Heart right ventricle (tissue), 16 donors: ENCODE measurements at places on chromosomes 1 and 21. TPM values are rescaled to one million over a fixed set of nuclear protein-coding genes. Genes with fewer than 3 reads are reported as not detected.

The LGR6 gene
- 0.39 TPM for total RNA-seq

The LRRN2 gene
- 2.1 TPM for total RNA-seq

The KLHDC9 gene
- total RNA-seq = 7.6 TPM

The SLC25A34 gene
- 13.3 TPM for total RNA-seq

The ANGPTL1 gene
- total RNA-seq = 9.5 TPM

The NPR1 gene
- total RNA-seq = 8.0 TPM

The REN gene
- not detected for total RNA-seq

DNA sequence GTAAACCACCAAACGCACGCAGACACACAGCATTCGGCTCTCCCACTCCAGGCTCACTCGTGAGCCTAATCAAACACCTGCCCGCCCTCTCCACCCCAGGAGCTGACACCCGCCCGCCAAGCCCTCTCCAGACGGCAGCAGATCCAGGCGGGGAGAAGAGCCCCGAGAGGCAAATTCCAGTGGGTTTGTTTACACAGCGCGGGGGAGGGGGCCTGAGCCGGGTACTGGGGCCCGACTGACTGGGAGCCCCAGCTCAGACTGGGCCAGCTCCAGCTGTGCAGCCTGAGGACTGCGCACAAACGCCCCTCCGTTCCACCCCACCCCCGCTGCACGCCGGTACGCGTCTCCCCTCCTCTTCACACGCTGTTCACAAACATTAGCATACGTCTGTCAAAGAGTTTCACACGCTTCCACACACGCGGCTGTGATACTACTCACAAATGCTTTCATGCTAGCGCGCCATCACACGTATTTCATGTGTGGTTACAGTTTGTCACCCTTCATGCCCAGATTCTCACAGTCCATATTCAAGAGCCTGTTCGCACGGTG is 1.0 kb upstream of the EFNA1 start:
- peak overlapping the region; percentile 68 for H3K4me3 ChIP-seq
- H3K27me3 ChIP-seq = no peaks in the 10 kb centered on the region
- peak; percentile 23 for DNase-seq
- H3K36me3 ChIP-seq = peaks cover 5% of the 10 kb centered on the region
- H3K4me1 ChIP-seq = peaks cover 36% of the 10 kb centered on the region
- peak overlapping the region; percentile 99 for H3K27ac ChIP-seq

DNA sequence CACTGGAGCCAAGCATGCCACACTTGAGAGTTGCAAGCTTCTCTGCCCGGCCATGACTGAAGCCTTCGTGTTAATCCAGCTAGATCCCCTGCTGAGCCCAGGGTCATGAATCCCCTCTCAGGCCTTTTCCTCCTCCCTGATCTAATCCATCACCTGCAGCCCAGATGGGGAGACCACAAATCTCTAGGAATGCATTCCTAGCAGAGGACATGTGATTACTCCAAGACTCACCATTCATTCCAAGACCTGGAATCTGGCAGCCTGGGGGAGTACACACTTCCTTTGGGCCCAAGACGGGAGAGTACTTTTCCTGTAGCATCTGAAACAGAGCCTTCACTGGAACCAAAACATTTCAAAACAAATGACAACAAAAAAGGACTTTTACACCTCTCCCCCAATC is 269.3 kb upstream of the NFIA start:
- H3K4me3 ChIP-seq = no peak overlapping the region
- H3K27me3 ChIP-seq = no peaks in the 10 kb centered on the region
- no peaks in the 10 kb centered on the region for H3K4me1 ChIP-seq

GRCh38 chr1:1110561-1110971 is 5.3 kb downstream of the C1orf159 start:
- H3K4me3 ChIP-seq = no peak overlapping the region
- no peak for DNase-seq
- no peaks in the 10 kb centered on the region for H3K36me3 ChIP-seq
- H3K4me1 ChIP-seq = peaks cover 5% of the 10 kb centered on the region
- no peak overlapping the region for H3K27ac ChIP-seq

DNA sequence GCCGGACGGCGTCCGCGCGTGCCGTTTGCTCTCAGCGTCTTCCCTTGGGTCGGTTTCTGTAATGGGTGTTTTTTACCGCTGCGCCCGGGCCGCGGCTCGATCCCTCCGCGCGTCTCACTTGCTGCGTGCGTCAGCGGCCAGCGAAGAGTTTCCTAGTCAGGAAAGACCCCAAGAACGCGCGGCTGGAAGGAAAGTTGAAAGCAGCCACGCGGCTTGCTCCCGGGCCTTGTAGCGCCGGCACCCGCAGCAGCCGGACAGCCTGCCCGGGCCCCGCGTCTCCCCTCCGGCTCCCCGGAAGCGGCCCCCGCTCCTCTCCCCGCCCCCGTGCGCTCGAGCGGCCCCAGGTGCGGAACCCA is 159.8 kb downstream of the RUNX1 start:
- peak overlapping the region; percentile 77 for H3K27ac ChIP-seq
- H3K4me3 ChIP-seq = peak overlapping the region; percentile 70
- no peaks in the 10 kb centered on the region for H3K36me3 ChIP-seq
- no peaks in the 10 kb centered on the region for H3K4me1 ChIP-seq
- DNase-seq = peak; percentile 54
- peaks cover 3% of the 10 kb centered on the region for H3K27me3 ChIP-seq

- no peak overlapping the region for H3K27ac ChIP-seq
- no peaks in the 10 kb centered on the region for H3K36me3 ChIP-seq
- DNase-seq = no peak
- no peak overlapping the region for H3K4me3 ChIP-seq
Measured at GRCh38 chr1:201346337-201346939, 31.0 kb downstream of the TNNT2 start.

GRCh38 chr1:180415985-180416633 is 86.3 kb downstream of the ACBD6 start:
- no peak for DNase-seq
- no peaks in the 10 kb centered on the region for H3K4me1 ChIP-seq
- H3K36me3 ChIP-seq = peaks cover 23% of the 10 kb centered on the region
- no peak overlapping the region for H3K4me3 ChIP-seq
- H3K27ac ChIP-seq = no peak overlapping the region

GRCh38 chr1:112188611-112189010 is 199.1 kb upstream of the KCND3 start:
- DNase-seq = no peak
- H3K4me1 ChIP-seq = no peaks in the 10 kb centered on the region
- no peaks in the 10 kb centered on the region for H3K36me3 ChIP-seq
- no peaks in the 10 kb centered on the region for H3K27me3 ChIP-seq
- H3K4me3 ChIP-seq = no peak overlapping the region
- H3K27ac ChIP-seq = no peak overlapping the region

- no peak overlapping the region for H3K4me3 ChIP-seq
- H3K27me3 ChIP-seq = no peaks in the 10 kb centered on the region
- no peaks in the 10 kb centered on the region for H3K4me1 ChIP-seq
Measured at GRCh38 chr21:25838809-25839208, 104.0 kb downstream of the GABPA start.

GRCh38 chr1:31216016-31216415 is 23.7 kb downstream of the NKAIN1 start:
- no peak overlapping the region for H3K4me3 ChIP-seq
- no peaks in the 10 kb centered on the region for H3K27me3 ChIP-seq
- no peaks in the 10 kb centered on the region for H3K36me3 ChIP-seq
- H3K4me1 ChIP-seq = no peaks in the 10 kb centered on the region
- H3K27ac ChIP-seq = no peak overlapping the region
- peak; percentile 67 for DNase-seq

DNA sequence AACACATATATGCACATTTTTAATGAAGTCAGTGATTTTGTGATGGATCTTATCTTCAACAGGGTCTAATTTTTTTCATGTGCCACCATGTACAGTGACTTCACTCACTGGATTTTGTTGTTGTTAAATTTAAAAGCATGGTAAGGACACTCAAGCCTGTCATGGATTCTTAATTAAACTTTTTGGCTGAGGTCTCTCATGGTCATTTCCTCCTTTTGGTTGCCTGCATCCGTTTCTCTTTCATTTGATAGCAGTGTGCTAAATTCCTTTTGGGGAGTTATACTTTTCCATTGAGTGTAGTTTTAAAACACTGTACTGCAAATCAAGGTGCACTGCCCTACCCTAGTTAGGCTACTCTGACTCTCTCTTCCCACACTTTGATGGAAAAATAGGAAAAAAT is 13.2 kb upstream of the CRB1 start:
- no peaks in the 10 kb centered on the region for H3K4me1 ChIP-seq
- no peak for DNase-seq
- no peak overlapping the region for H3K27ac ChIP-seq
- no peaks in the 10 kb centered on the region for H3K36me3 ChIP-seq

DNA sequence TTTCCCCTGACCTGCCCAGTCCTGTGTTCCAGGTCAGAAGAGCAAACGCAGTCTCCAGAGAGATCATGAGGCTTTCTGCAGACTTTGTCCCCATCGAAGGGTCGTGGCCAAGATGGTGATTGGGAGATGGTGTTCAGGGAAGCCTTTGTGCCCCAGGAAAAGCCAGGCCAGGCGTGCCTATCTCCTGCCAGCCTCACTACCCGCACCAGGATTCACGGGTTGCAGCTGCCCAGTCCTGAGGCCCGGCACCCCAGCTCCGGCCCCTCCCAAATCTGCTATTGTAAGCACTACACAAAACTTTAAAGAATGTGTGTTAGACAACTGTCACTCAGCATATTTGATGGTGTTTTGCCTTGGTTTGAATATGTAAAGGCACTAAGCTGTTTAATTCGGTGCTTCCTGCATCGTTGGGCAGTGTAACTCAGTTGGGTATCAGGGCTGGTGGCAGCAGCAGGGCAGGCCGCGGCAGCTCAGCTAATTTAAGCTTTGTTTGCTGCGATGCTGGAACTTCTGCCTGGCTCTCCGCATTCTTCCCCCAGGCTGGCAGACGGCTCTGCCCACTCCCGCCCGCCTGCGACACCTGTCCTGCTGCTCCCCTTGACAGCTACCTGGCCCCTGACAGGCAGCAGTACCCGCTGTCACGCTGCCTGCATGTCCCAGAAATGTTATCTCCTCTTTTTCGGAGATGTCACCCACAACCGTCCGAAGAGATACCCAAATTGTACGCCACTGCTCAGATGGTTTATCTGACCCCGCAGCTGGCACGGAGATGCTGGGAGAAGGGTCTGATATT is 209.0 kb upstream of the VAMP3 start:
- H3K4me3 ChIP-seq = no peak overlapping the region
- H3K4me1 ChIP-seq = peaks cover 11% of the 10 kb centered on the region
- DNase-seq = no peak
- H3K27ac ChIP-seq = no peak overlapping the region
- no peaks in the 10 kb centered on the region for H3K36me3 ChIP-seq

GRCh38 chr1:200518524-200518923 is 102.0 kb downstream of the KIF14 start:
- no peak overlapping the region for H3K4me3 ChIP-seq
- H3K27ac ChIP-seq = no peak overlapping the region
- no peaks in the 10 kb centered on the region for H3K27me3 ChIP-seq

DNA sequence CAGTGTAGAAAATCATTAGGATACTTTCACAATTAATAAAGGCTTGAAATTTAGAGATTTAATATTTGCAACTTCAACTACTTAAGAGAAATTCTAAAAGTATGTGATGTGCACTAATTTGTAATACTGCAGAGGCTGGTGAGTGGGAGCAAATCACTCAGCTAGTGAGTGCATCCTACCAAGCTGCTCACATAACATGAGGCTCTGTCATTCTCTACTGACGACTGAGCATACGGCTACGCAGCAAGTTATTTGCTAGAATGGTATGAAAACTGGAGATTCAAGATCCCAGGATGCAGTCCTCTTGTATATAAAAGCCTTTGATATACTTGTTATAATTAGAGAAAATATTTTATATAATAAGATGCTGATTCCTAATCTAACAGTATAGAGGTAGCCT is 90.1 kb downstream of the ATP1B1 start:
- H3K27me3 ChIP-seq = no peaks in the 10 kb centered on the region
- no peaks in the 10 kb centered on the region for H3K36me3 ChIP-seq
- peaks cover 14% of the 10 kb centered on the region for H3K4me1 ChIP-seq
- H3K4me3 ChIP-seq = no peak overlapping the region
- H3K27ac ChIP-seq = no peak overlapping the region

DNA sequence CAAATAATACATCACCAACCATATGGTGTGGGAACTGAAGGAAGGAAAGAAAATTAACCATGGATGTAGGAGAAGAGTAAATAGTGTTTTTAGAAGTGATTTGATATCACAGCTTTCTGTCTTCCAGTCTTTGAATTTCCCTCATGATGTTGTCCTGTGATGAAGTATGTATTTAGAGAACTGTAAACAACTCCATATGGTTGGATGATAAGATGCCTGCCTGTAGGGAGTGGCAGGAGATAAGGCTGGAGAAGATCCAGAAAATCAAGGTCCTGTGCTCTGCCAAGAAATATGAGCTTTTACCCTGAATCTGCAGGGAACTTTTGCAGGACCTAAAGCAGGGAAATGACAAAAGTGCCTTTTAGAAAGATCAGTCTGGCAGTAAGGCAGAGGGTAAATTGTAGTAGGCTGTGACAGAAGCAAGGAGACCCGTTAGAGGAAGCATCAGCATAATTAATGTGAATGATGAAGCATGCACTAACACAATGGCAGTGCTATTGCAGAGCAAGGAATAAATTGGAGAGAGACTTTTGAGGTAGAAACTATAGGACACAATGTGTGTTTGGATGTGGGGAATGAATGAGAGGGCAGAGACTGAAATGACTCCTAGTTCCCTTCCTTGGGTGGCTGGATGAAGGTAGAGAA is 21.9 kb downstream of the CEPT1 start:
- H3K27ac ChIP-seq = no peak overlapping the region
- DNase-seq = no peak
- no peaks in the 10 kb centered on the region for H3K4me1 ChIP-seq
- H3K36me3 ChIP-seq = peaks cover 10% of the 10 kb centered on the region

GRCh38 chr1:207454046-207454964 is at the start of gene CR2:
Gene CR2, plus strand, starts transcription at chr1:207454328. Its CDS starts 91 bp downstream, at chr1:207454419.
- H3K27ac ChIP-seq = no peak within 1 kb of the TSS
- H3K4me3 ChIP-seq = peak within 1 kb of the TSS; percentile 26
- no peaks in the 10 kb centered on the region for H3K36me3 ChIP-seq

DNA sequence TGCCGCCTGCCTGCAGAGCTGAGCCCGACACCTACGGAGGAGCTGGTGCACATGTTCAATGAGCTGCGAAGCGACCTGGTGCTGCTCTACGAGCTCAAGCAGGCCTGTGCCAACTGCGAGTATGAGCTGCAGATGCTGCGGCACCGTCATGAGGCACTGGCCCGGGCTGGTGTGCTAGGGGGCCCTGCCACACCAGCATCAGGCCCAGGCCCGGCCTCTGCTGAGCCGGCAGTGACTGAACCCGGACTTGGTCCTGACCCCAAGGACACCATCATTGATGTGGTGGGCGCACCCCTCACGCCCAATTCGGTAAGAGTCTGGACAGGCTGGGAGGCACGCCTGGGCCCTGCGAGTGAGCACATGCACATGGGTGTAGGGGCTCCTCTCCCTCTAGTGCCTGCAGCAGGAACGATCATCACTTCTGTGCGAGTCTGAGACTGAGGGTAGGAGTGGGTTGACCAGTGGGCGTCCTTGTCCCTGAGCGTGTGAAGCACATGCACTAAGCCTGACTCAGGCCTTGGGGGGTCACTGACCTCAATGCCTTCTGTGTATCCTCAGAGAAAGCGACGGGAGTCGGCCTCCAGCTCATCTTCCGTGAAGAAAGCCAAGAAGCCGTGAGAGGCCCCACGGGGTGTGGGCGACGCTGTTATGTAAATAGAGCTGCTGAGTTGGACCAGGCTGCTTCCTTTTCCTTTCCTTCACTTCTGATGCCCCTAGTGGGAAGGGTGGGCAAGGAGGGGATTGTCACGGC is 6.9 kb downstream of the DMAP1 start:
- no peak overlapping the region for H3K4me3 ChIP-seq
- H3K27ac ChIP-seq = no peak overlapping the region
- no peaks in the 10 kb centered on the region for H3K27me3 ChIP-seq
- H3K36me3 ChIP-seq = peaks cover 64% of the 10 kb centered on the region
- no peak for DNase-seq
